ENCODE measurements at places on chromosomes 3 and 15.
A peak's percentile ranks its signal among the peaks of the same experiment; 100 is the strongest.

DNA sequence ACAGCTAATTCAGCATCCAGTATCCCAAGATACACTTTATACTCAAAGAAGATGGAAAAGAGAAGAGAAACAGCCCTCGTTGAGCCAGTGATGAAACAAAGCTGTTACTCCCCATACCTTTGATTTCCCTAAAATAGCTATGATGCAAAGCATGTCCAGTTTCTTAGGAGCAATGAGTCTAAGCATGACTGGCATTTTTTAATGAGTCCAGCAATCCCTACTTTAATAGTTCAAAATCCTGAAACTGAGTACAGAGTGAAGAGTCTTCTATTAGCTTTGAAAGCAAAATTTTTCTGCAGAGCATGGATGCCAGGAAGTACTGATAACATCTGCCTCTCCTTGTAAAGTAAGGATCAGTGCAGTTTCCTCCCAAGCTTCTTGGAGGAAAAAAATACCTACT is 302.7 kb downstream of the IL5RA start:
- no peak for DNase-seq

DNA sequence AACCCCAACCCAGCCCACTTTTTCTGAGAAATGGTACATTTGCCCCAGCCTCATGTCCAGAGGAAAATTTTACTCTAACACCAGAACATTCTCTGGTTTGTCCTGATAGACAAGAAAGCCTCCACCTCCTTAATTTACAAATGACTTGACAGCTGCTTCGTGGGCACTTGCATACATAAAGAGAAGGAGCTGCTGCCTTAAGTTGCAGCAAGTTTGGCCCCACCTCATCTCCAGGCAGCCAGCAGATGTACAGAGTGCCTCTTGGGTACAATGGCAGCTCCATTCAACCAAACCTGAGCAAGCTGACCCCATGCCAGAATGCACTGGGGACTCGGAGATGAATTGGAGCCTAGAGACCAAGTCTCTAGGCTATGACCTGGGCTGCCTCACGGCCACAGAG is 6.2 kb upstream of the H1-8 start:
- no peak for DNase-seq

- DNase-seq = no peak
Observed at GRCh38 chr3:119653876-119654275, 6.5 kb downstream of the POPDC2 start.

GRCh38 chr3:101828691-101829436 is 20.4 kb upstream of the NFKBIZ start:
- peak; percentile 41 for DNase-seq

DNA sequence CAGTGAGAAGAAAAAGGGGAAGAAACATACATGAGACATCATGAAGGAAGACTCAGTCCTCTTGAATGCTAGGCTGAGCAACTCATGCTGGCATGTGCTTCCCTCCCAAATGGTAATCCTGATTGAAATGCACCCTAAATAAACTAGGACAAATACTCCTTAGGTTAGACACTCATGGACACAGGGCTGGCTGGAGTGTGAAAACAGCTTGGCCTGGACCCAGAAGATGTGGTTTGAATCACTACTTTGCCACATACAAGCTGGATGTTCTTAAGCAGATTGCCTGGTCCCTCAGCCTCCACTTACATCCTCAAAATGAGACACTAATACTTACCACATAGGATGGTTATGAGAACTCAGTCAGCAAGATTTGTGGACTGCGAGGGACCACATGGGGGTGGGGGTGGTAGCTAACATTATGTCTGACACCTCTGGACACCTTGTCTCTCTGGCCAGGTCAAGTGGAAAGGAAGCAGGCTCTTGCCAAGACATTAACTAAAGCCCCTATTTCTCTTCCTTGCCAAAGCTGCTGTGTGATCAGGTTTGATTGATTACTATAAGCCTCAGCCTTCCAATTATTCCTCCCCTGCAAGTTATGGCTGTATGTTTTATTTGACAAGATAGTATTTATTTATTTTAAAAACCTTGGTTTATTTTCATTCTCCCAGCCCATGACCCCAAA is 138.9 kb upstream of the SLC7A14 start:
- DNase-seq = no peak

DNA sequence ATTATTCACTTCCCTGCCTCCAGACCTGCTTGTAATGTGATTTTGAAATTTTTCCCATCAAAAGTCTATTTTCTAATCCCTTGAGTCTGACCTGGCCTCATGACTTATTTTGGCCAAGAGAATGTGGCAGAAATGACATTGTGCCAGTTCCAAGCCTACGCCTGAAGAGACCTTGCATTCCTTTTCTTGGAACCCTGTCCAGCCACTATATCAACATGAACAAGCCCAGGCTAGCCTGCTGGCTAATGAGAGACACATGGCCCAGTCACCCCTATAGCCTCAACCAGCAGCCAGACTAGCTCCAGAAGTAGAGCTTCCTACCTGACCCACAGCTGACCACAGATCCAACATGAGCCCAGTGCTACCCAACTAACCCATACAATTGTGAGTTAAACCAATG is 121.1 kb upstream of the ACP3 start:
- DNase-seq = no peak

DNA sequence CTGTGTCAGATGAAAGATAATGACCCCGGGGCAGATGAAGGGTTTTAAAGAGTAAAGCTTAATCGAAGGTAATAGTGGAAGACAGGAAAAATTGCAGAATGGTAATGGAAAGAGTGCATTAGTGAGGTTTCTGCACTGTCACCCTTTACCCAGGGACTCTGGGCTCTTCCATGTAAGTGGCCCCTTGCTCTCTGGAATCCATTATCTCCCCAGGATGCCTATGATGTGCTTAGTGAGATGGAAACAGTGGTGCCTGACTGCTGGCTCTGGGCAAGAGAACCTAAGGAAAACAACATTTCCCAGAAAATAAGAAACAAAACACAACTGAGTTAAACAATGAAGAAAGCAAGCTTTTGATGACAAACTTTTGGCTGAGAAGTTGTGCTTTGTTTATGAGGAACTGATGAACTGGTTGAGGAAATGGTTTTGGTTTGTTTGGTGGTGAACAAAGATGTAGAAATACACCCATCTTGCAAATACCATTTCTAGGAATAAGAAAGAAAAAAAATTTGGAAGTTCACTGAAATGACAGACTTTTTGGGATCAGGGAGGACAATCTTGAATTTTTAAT is 119.9 kb upstream of the RASGRP1 start:
- DNase-seq = no peak

DNA sequence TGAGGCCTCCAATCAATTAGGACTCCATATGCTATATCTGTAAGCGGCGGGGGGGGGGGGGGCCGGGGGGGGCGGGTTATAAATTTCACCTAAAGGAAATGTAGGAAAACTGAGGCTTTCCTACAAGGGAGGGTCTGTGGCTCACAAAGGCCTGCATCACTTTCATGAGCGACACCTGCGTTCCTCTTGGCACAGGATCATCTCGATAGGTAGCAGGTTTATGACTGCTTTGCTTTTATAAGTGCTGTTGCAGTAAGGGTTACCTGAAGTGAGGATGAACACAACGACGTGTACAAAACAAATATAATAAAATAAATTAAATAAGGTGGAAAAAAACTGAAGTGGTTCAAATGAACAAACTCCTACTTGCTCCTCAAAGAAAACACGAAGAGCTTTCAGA is 194.3 kb downstream of the FOXP1 start:
- DNase-seq = no peak

- DNase-seq = no peak
Observed at GRCh38 chr3:66039590-66039887, 821 bp upstream of the MAGI1 start.

Measured in stimulated activated CD8-positive, alpha-beta memory T cell treated with anti-CD3 and anti-CD28 coated beads, Interleukin-7, amount 100 ng/mL, for 4 hours (primary cell).